ENCODE measurements at places on chromosomes 2 and 18.

DNA sequence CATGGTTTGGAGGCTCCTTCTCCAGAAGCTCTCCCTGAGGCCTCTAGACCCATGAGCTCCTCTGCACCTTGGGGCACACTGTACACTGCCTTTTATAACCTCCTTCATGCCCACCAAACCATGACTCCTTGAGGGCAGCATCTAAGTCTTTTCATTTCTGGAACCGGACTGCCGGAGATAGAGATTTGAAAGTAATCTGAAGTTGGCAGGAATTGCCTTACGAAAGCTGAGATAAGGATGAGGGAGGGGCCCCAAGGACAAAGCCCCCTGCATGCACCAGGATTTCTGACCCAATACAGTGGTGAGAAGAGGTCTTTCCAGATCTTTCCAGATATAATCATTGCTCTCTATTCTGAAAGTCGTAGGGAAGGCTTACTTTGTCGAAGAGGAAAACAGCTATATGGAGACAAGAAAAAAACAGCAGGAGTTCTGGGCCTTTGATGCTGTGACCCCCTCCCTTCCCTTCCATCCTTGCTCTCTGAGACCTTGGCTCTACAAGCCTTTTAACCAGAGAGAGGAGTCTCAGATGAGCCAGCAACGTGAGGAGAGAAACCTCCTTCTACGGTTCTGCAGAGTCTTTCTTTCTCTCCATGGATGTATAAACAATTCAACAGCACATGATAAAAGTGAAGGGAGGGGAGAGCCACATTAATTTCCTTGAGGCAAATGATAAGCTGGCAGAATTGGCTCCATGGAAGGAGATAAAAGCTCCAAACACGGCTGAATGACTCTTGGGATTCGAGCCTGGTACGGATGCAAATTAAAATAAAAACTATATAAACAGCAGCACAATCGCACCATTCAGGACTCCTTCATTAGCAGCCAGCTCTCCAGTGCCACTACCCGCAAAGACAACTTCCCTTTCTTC, 88.0 kb upstream of the RTN4 start:
- no peak for DNase-seq

GRCh38 chr2:183250061-183250460, 125.8 kb downstream of the NUP35 start:
- DNase-seq: no peak

- no peak for DNase-seq
These were observed 62.8 kb upstream of the AFF3 start for GRCh38 chr2:100205174-100205573.

GRCh38 chr18:3782901-3783300, 332.9 kb downstream of the TGIF1 start:
- no peak for DNase-seq

- DNase-seq: no peak
These were observed 94.8 kb upstream of the SMAD7 start for GRCh38 chr18:49045585-49045984.

- DNase-seq: no peak
These were observed 440.5 kb downstream of the SETBP1 start for GRCh38 chr18:45121146-45121545.

DNA sequence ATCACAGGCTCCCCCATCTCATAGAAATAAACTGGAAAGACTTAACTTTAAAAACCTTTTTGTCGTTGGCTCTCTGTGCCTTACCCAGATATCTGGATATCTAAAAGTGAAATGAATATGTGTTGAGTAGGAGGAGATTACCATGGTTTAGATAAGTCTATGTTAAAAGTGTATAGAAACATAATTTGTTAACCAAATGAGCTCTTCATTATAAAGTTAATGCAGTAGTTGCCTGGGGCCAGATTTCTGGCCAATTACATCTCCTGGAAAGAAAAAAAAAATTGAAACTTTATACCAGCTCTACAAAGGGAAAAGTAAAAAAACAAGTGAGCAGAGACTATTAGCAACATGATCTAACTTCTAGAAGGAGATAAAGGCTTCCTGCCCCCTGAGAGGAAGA, 259.6 kb upstream of the UBE2E3 start:
- DNase-seq: no peak

DNA sequence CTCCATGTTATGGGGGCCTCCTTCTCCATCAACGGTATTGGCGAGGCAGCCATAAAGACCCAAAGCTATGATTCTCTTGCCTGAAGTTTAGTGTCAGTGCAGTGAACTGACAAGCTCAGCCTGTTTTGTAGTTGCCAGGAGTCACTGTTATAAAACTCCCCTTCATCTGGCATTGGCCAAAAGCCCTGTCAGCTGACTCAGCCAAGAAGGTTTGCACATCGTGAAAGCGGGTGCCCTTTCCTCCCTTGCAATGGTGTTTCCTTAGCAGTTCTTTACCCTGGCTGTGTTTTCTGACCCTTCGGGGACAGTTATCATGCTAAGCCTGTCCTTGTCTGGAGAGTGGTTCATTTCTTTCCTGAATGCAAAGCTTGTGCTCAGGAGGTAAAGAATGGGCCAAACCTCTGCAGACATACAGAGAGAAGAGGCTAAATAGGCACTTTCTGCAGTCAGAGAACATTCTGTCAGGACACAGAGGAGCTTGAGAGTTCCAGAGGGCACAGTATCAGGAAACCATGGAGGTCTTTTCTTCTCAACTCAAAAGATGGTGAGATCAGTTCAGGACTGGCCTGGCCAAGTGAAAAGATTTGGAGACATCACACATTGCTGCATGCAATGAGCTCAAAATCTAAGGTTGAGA, 414.2 kb downstream of the ZNF521 start:
- no peak for DNase-seq

GRCh38 chr18:22296304-22296703, 121.4 kb downstream of the CTAGE1 start:
- DNase-seq: peak; percentile 6

GRCh38 chr2:231306791-231307393, 88.6 kb upstream of the B3GNT7 start:
- DNase-seq: no peak

DNA sequence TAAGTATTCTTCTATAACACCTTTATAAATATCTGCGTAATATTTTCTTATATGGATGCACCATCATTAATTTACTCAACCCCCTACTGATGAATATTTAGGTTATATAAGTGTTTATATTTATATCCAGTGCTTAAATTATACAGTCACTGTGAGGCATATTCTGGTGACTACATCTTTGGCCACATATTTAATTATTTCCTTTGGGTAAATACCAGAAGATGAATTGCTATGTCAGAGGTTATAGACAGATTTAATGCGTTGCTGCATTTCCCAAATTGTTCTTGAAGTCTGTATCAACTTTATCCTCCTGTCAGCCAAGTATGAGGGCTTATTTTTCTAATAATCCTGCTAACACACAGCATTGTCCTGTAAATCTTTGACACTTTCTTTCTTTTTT, 18.7 kb downstream of the DYSF start:
- DNase-seq: no peak

DNA sequence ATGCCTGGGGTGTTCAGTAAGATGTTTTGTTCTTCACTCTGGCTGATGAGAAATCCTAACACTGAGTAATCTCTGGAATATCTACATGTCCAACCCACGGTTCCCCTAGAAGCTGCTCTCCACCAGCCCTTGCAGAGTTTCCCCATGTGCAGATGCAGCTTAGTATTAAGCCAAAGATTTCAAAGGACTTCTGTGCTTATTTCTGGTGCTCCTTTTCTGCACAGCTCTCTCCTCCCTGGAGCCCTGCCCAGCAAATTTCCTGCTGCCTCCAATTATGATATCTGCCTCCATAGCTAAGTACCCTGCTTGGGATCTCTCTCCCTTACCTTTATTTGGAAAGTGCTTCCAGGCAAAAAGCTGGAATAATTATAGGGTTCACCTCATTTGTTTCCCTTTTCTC, 949.3 kb downstream of the BCL11A start:
- no peak for DNase-seq

DNA sequence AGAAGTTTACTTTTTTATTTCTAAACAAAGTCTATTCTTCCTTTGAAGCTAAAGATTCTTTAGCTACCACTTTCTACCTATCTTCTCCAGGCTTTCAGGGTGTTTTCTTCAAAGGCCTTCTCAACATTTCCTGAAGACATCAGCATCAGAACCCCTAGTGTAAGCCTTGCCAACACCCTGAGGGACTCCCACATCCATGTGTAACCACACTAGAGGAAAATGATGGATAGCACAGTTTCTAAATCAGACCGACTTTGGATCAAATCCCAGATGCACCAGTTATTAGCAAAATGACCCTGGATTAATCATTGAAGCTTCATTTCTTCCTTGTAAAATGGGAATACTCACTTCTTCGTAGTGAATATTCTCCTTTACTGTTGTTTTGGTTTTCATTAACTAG, 4.7 kb upstream of the TTN start:
- no peak for DNase-seq

DNA sequence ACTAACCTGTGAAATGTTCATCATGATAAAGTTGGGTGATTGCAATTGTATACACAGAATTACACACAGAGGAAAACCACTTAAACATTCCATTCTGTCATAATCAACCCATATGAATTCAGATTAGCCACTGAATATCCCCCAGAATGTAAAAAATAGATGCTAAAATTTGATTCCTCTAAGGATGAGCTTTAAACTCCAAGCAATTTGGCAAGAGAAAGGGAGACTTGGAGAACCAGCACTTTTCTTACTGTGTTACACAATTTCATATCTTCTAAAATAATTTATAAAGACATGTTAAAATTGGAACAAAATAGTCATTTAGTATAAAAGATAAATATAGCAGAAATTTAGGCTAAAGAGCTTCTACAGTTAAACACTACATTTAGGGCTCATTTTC, 146.3 kb upstream of the LMAN1 start:
- no peak for DNase-seq

- peak; percentile 65 for DNase-seq
These were observed 1.1 kb downstream of the HPCAL1 start for GRCh38 chr2:10303694-10304378.

DNA sequence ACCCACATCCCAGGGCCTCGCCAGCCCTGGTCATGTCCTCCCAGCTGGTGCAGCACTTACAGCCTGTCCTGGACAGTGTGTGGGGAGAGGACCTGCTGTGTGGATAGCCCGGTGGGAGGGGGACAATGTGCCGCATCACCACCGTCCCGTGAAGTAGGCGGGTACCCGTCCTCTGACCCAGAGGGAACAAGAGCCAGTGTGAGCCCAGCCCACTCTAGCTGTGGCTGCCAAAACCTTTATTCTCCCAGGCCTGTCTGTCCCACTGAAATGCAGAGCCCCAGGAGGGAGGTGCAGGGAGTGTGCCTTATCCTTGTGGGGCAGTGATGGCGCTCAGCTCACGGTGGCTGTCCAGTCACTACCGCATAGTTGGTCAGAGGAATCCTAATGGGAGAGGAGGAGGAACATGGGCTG, 1.7 kb downstream of the TRAF3IP1 start:
- no peak for DNase-seq

GRCh38 chr2:51013079-51013932, 18.6 kb downstream of the NRXN1 start:
- DNase-seq: no peak

- no peak for DNase-seq
These were observed 8.6 kb upstream of the TMEM37 start for GRCh38 chr2:119423108-119423444.

- DNase-seq: no peak
These were observed 16.1 kb upstream of the CREB1 start for GRCh38 chr2:207513551-207514257.

- DNase-seq: no peak
These were observed 776.0 kb downstream of the TSN start for GRCh38 chr2:122531290-122532071.

DNA sequence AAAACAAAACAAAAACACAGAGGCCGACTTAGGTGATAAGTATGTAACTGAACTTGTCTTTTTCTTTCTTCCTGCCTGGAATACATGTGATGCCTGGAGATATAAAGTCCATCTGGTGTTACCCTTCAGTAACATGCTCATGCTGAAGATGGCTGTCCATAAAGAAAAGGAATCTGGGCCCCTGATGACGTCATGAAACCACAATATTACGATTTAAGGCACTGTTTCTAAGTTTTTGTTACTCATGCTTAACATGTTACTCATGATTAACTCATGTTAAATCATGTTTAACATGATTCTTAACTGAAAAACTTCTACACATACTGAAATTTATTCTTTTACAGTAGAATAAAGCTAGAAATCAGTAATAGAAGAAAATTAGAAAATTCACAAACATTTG, 49.0 kb downstream of the STRADB start:
- DNase-seq: no peak

GRCh38 chr2:175126661-175127060, 41.3 kb downstream of the ATF2 start:
- DNase-seq: no peak

DNA sequence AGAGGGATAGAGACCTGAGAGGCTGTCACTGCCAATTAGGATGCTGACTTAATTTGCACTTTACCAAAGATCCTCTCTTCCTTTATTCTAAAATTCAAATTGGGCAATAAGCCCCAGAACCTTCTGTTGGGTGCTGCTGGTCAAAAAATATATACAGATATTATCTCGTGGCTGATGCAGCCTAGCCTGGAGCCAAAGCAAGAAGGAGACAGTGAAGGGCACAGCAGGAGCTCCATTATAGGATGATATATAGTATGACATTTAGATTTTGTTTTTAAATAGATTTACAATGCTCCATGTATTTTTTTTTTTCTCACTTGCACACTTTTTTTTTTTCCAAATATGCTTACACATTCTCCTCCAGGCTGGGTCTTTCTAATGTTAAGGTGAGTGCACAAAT, 579.3 kb downstream of the PIK3C3 start:
- DNase-seq: no peak

DNA sequence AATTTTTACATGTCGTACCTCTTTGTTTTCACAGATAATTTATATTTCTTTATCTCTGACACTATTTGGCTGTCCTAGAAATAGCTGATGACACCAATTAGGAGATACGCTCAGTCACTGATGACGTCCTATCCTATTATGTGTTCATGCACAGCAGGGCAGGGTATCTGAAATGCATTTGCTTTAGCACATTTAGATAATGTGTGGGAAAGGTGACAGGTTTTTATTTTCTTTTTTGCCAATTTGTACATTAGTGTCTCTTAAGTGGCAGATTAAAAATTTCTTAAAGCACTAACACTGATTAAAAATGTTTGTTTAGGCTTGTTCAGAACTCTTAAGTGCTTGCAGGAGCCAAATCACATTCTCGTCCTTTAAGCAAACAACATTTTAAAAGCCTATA, 39.7 kb downstream of the CDC42EP3 start:
- no peak for DNase-seq

- DNase-seq: peak; percentile 56
These were observed 1.0 kb downstream of the IRS1 start for GRCh38 chr2:226798422-226799210.

- DNase-seq: peak; percentile 47
These were observed 1.8 kb downstream of the FBXO48 start for GRCh38 chr2:68465081-68465916.

- peak; percentile 60 for DNase-seq
These were observed 8.7 kb upstream of the SERPINB13 start for GRCh38 chr18:63578357-63578958.

DNA sequence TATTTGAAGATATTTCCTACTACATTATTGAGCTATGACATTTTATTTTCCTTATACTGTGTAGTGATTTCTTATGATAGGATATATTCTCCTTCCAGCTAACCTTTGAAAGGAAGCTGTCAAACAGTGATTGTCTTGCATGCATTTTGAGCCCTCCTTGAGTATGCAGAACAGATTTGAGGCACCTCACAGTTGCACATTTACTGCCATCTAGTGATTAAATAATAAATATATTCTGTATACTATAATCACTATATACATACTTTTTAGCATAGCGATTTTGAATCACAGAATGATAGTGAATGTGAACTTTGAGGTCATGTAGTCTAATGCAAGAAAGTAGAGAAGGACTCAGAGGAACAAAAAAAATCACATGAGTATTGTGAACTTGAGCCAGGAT, 268.4 kb upstream of the CDH19 start:
- peak; percentile 39 for DNase-seq

GRCh38 chr2:154449951-154450658, 248.4 kb upstream of the KCNJ3 start:
- no peak for DNase-seq
